PC-9 (cell line): ENCODE measurements at places on chromosomes 12 and 14. TPM values are rescaled to one million over a fixed set of nuclear protein-coding genes. Genes with fewer than 3 reads are reported as not detected.

DNA sequence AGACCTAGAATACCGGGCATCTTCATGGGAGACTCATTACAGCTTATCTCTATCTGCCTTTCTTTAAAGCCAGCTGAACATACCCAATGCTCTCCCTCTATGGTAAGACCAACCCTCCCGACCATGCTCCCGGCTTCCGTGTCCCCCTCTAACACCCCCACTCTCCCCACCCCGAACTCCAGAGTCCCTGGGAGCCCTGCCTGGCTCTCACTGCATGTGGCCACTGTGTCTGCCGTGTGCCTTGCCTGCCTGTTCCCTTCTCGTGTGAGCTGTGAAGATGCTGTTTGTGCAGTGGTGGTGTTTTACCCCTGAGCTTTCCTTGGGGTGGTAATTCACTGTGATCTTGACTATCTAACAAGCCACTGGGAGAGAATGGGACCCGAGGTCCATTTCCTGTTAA lies 146.4 kb upstream of the FKBP4 start:
- DNase-seq, result no peak
- H3K36me3 ChIP-seq, result no peaks in the 10 kb centered on the region
- H3K4me3 ChIP-seq, result no peak overlapping the region
- no peak overlapping the region for H3K27ac ChIP-seq

- peaks cover 19% of the 10 kb centered on the region for H3K4me1 ChIP-seq
- peak; percentile 38 for DNase-seq
- H3K27me3 ChIP-seq, result no peaks in the 10 kb centered on the region
- H3K36me3 ChIP-seq, result no peaks in the 10 kb centered on the region
Measured at GRCh38 chr12:27615331-27615891, 80.8 kb upstream of the REP15 start.

DNA sequence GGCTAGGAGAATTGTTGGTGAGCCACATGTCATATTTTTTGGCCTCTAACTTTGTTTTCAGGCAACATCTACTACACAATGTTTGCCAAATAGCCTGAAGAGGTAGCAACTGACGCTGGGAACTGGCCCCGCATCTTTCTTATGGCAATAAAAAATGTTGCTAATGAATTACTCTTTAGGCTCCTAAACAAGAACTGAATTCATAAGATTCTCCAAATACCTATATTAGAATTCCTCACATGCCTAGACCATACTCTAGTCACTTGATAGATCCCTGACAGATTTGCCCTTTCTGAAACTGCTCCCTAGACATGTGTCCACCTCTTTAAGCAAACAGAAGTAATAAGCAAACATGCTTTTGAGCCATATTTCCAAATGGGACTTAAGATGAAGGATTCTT lies 209.0 kb upstream of the ATXN7L3B start:
- H3K36me3 ChIP-seq, result no peaks in the 10 kb centered on the region
- H3K27me3 ChIP-seq, result no peaks in the 10 kb centered on the region
- H3K4me3 ChIP-seq, result no peak overlapping the region
- no peak overlapping the region for H3K27ac ChIP-seq

NTS gene
- total RNA-seq, result not detected in 2 replicates

GRCh38 chr14:104113631-104114420 lies 24.6 kb upstream of the KIF26A start:
- H3K27ac ChIP-seq, result no peak overlapping the region
- H3K4me3 ChIP-seq, result no peak overlapping the region
- H3K36me3 ChIP-seq, result no peaks in the 10 kb centered on the region
- H3K4me1 ChIP-seq, result peaks cover 8% of the 10 kb centered on the region

INHBE gene
- 0.73 and 0.90 TPM in 2 replicates for total RNA-seq

PRIM1 gene
- 27.2 and 35.8 TPM in 2 replicates for total RNA-seq

- H3K4me1 ChIP-seq, result peaks cover 10% of the 10 kb centered on the region
- no peak overlapping the region for H3K4me3 ChIP-seq
Measured at GRCh38 chr14:93949511-93950075, 22.4 kb downstream of the FAM181A start.

- H3K36me3 ChIP-seq, result no peaks in the 10 kb centered on the region
- no peak overlapping the region for H3K27ac ChIP-seq
- no peak for DNase-seq
Measured at GRCh38 chr12:115571446-115571845, 706.0 kb downstream of the MED13L start.

- H3K36me3 ChIP-seq, result no peaks in the 10 kb centered on the region
- no peak overlapping the region for H3K4me3 ChIP-seq
- DNase-seq, result peak; percentile 90
- peaks cover 32% of the 10 kb centered on the region for H3K4me1 ChIP-seq
Measured at GRCh38 chr14:101961011-101961721, 3.2 kb upstream of the DYNC1H1 start.

DNA sequence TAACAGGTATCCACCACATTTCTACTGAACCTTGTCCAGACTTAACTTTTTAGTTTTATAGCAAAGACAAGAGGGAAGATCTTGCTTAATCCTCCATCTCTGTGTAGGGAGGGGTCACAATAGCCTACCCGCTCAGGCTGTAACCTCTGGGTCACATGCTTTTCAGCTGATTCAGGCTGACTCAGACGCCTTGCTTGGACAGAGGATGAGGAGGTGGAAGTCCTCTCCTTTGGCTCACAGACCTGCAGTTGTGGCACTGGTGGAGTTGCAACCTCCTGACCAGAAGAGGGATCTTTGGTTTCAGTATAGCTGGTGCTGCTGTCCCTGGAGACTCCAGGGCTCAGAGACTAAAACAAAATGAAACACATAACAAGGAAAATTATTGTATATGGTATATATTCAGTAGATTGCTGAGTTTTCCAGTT lies 16.2 kb downstream of the ACIN1 start:
- H3K27ac ChIP-seq, result peak overlapping the region; percentile 96
- H3K4me3 ChIP-seq, result no peak overlapping the region
- peak; percentile 96 for DNase-seq
- no peaks in the 10 kb centered on the region for H3K27me3 ChIP-seq

GRCh38 chr12:120196363-120196762 lies 1.8 kb upstream of the GCN1 start:
- peak; percentile 35 for DNase-seq
- peak overlapping the region; percentile 64; the same call in 1 of the 2 replicates for H3K4me3 ChIP-seq
- H3K4me1 ChIP-seq, result peaks cover 46% of the 10 kb centered on the region
- peak overlapping the region; percentile 93 for H3K27ac ChIP-seq
